GM12878 (cell line): ENCODE measurements at places on chromosomes 1 and 21. TPM values are rescaled to one million over a fixed set of nuclear protein-coding genes. Genes with fewer than 3 reads are reported as not detected.

DNA sequence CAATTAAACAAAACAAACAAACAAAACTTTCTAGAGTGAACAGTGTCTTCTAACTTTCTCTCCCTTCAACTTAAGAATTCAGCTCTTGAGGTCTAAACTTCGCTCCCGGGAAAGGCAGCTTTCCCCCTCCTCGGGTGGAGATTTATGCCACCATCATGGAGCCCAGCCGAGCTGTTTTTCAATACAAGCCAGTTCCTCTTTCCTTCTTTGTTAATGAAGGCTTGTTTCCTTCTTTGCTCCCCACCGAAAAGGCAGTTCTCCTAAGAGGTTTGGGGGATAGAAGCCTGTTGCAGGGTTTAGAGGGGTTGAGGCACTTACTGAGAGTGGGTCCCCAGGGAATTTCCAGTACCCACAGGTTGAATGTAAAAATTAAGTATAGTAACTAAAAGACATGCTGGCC lies 26.5 kb downstream of the OLIG1 start:
- DNase-seq = no peak

GRCh38 chr1:152426731-152427130 lies 12.7 kb upstream of the CRNN start:
- DNase-seq = no peak

GRCh38 chr1:203475012-203475981 lies at the start of gene PRELP:
Gene PRELP, plus strand, starts transcription at chr1:203475806. Its CDS starts 7,379 bp downstream, at chr1:203483185.
- no peak for DNase-seq

- DNase-seq = no peak
These were observed 6.2 kb upstream of the HMGCS2 start for GRCh38 chr1:119774746-119775490.

GRCh38 chr21:35142036-35142815 lies 93.1 kb upstream of the RUNX1 start:
- DNase-seq = no peak

DNA sequence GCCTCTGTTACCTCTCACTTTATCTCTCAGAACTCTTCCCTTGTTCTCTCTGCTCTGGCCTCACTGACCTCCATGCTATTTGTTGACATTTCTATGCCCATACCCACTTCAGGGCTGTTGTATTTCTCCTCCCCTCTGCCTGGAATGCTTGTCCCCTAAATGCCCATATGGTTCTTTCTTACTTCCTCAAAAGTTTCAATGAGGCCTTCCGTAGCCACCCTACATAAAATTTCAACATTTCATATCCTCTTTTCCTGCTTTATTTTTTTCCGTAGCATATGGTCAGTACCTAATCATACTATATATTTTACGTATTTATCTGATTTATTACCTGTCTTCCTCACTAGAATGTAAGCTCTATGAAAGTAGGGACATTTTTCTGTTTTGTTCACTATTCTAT lies 47.1 kb upstream of the ZYG11A start:
- no peak for DNase-seq

DNA sequence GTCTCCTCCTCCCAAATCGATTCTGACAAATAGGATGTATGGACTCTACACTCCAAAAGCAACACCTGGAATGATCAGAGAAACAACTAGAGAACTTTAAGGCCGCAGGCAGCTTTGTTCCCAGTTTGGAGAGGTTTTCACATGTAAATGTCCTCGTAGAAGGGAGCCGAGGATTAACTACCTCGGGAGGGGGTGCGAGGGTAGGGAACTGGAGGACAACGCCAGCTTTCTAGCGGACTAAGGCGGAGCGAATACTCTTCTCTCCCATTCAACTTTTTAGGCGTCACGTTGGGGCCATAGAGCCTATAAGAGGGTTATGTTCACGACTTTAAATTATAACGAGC lies 1.2 kb downstream of the SCAF4 start:
- DNase-seq = no peak

DNA sequence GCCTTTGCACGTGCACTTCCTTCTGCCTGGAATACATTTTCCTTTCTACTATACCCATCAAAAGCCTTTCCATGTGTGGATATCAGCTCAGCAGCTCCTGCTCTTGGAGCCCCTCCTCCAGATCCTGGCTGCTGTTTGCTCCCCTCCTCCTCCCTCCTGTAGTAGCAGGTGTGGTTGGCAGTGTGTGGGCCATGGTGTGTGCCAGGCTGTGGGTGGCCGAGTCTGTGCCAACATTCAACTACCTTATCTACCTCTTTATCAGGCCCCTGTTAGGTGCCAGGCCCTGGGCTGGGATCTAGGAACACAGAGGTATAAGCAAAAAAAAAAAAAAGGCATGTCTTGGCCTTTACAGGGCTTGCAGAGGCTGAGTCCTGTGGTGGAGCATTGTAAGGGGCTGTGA lies 180.6 kb upstream of the JUN start:
- no peak for DNase-seq

- no peak for DNase-seq
These were observed 152.3 kb downstream of the SNX7 start for GRCh38 chr1:98813738-98814309.

DNA sequence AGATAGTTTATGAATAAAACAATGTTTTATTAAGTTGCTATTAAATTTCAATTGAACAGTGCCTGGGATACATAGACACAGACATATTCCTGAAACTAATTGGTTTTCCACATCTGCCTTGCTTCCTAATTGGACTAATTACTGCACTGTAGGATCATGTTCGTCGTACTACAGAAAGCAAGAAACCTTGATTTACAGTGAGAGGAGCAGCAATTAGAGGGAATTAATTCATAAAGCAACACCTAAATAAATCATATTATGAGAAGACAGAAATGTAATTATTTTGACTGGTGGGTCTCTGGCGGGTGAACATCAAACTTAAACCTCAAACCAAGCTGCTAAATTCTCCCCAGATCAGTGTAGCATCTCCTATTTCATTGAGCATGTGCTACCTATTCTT lies 124.6 kb upstream of the CAMK1G start:
- DNase-seq = no peak

DNA sequence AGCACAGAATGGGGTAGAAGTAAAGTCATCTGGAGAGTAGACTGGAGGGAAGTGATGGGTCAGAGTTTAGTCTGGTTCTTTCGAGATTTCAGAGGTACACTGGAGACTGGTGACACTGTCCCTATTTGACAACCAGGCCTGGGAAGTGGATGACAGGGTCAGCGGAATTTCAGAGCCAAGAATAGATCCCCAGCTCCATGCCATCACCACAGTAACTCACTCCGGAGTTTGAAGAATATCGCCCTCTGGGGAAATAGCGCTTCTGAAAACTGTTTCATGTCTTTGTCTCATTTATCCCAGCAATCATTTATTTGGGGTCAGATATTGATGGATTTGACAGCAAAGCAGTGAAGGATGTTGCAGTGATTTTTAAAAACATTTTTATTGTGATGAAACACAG lies 7.6 kb upstream of the NFASC start:
- DNase-seq = no peak

DNA sequence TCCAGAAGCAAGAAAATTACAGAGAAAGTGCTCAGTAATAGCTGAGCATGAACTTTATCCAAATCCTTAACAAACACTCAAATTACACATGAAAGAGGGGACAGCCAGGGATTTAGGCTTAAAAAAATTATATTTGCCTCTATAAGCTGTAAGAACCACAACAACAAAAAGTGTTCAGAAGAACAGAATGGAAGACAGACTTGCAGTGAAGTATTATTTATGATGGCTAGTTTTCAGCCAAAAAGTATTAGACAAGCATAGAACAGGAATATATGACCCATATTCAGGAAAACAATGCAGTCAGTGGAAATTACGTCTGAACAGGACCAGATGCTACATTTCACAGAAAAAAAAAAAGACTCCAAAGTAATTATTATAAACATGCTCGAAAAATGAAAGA lies 1246.3 kb downstream of the NCAM2 start:
- DNase-seq = no peak

DNA sequence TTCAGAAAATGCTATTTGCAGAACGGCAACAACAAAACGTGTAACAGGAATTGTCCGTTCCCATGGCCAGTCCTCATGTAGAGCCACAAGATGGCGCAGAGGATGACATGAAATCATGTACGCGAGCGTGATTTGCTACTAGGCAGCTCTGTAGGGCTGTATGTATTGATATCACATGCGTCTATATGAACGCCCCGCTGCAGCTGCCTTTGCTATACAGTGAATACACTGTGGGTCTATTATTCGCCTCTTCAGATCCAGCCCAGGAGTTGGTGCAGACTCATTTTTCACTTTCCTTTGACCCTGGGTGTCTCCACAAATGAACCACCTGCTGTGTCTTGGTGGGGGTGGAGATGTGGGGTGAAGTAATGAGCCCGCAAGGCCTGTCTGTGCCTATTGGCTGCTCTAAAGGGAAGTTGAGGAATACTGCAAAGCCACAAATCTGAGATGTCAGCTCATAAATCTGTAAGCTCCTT lies 361.5 kb downstream of the KIF26B start:
- no peak for DNase-seq

DNA sequence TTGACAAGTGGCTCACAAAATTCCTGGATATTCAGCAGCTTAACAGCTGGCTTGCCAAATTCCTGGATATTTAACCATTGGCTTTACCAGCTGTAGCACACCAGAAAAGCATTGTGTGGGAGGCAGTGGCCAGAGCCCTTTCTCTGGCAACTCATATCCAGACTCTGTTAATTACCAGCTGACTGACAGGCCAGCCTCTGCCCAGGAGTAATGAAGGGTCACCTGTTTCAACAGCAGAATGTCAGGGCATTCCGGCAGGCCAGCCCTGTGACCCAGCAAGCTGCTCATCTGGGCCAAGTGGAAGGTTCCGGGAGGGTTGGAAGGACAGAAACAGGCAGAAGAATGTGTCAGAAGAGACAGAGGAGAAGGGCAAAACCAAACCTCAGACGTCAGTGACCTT lies 35.2 kb upstream of the KIRREL1 start:
- DNase-seq = no peak

- peak; percentile 69 for DNase-seq
These were observed 71.4 kb upstream of the HSPA13 start for GRCh38 chr21:14454016-14455009.

GRCh38 chr21:16408280-16408679 lies 678.5 kb downstream of the USP25 start:
- DNase-seq = no peak

DNA sequence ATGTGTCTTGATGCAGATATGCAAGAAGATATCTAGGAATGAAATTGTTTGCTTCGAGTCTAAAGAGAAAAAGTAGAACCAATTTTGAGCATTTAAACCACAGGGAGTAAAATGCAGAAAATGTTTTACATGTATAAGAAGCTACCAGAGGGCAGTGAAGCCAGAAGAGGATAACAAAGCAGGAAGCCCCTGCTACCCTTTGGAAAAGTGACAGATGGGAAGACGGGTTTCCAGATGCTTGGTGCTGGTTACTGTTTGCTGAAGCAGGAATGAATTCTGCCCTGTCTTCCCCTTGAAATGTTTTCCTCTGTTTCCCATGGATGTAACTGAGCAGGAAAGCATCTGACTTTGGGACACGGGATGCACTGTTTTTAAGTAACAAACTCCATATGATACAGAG lies 822.2 kb downstream of the MRPL39 start:
- no peak for DNase-seq

DNA sequence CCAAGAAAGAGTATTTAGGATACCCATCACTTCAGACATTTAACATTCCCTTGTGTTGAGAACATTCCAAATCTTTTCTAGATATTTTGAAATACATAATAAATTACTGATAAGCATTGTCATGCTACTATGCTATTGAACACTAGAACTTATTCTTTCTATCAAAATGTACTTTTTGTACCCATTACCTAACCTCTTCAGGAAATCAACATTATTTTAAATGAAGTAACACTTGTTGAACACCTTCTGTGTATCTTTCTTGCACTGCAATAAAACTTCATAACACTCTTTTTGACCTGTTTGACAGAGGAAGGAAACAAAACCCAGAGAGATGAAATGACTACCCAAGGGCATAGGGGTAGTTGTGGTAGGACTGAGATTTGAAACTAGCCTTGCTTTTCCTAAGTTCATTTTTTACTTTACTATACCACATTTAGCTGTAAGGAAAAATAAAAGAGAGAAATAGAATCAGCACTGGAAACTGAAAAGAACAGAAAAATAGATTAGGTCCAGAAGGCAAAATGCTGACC lies 99.4 kb downstream of the UCHL5 start:
- DNase-seq = no peak

DNA sequence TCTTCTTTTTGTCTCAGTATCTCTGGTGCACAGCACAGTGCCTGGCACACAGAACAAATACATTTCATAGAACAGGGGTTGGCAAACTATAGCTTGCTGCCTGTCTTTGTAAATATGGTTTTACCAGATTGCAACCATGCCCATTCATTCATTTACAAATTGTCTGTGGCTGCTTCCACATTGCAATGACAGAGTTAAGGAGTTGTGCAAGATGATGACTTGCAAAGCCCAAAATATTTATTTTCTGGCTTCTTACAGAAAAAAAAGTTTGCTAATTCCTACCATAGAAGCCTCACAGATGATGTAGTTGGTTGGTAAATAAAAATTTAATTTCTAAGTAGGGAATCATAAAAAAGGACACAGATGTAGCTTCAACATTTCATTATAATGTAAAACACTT lies 11.2 kb upstream of the HMGB4 start:
- DNase-seq = no peak

KRTAP19-3 gene
- polyA plus RNA-seq = not detected in 2 replicates

TAS1R3 gene
- polyA plus RNA-seq = 0.28 and 0.38 TPM in 2 replicates

SIM2 gene
- polyA plus RNA-seq = 0.02 TPM in 1 of 2 replicates, not detected in the other

MMP23B gene
- 0.23 and 0.25 TPM in 2 replicates for polyA plus RNA-seq

TRIM17 gene
- polyA plus RNA-seq = 0.16 and 0.23 TPM in 2 replicates

MEX3A gene
- 0.47 and 0.48 TPM in 2 replicates for polyA plus RNA-seq

DESI2 gene
- 19.3 TPM in 2 replicates for polyA plus RNA-seq

SPATA45 gene
- 0.37 and 0.77 TPM in 2 replicates for polyA plus RNA-seq

LRRC38 gene
- not detected in 2 replicates for polyA plus RNA-seq

ADGRL4 gene
- polyA plus RNA-seq = not detected in 2 replicates
